Stimulated activated CD4-positive, alpha-beta T cell treated with anti-CD3 and anti-CD28 coated beads, Interleukin-12 subunit alpha, Interleukin-12 subunit beta, amount 100 ng/mL, for 24 hours (primary cell): ENCODE measurements at places on chromosomes 1 and 21.
A peak's percentile ranks its signal among the peaks of the same experiment; 100 is the strongest.

GRCh38 chr1:211935448-211935970 lies 99.8 kb downstream of the INTS7 start:
- peak; percentile 63 for DNase-seq

DNA sequence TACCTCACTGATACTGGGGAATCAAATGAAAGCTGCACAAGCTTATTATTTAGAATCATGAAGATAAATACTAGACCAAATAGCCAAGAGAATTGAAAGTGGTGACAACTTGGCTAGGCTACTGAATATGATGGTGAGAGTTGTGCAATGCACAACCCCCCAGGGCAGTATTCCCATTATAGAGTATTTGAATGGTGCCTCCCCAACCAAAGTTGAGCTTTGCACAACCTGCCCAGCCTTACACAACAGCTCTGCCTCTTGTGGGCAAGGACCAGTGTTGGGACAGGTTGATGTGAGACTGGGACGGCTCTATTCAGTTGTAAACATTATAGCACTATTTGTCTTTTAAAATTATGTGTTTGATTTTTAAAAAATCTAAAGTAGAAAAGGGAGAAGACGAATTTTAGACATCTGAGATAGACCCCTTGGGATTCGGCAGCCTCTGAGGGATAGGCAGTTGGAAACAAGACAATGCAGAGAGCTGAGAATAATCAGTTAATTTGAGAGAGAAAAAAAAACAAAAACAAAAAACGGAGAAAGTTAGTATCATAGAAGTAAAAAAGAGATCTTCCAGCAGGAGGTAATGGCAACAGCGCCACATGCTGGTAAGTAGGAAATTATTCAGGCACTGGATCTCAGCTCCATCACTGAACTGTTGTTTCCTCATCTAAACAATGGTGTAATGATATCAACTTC lies 91.0 kb upstream of the KCNA3 start:
- no peak for DNase-seq

GRCh38 chr1:20322825-20323612 lies 32.3 kb downstream of the VWA5B1 start:
- peak; percentile 16 for DNase-seq

GRCh38 chr1:115173151-115173550 lies 83.8 kb upstream of the TSPAN2 start:
- DNase-seq: no peak

DNA sequence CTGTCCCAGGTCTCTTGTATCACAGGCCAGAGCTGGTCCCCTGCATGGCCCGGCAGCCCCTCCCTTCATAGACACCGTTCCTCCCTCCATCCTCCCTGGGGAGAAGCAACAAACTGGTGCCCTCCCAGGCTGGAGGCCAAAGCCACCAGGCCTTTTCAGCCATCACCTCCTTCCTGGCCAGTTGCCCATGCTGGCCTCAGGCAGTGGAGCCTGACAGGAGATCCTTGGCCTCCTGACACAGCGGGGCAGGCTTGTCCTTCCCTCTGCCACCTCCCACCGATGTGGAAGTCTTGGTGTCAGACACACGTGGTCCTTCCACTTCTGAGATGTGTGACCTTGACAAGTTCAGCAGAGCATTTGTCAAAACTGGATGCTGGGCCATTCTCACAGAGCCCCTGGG lies 206.0 kb downstream of the HIVEP3 start:
- no peak for DNase-seq

- DNase-seq: no peak
Observed at GRCh38 chr1:237032029-237032428, 10.0 kb upstream of the RYR2 start.

DNA sequence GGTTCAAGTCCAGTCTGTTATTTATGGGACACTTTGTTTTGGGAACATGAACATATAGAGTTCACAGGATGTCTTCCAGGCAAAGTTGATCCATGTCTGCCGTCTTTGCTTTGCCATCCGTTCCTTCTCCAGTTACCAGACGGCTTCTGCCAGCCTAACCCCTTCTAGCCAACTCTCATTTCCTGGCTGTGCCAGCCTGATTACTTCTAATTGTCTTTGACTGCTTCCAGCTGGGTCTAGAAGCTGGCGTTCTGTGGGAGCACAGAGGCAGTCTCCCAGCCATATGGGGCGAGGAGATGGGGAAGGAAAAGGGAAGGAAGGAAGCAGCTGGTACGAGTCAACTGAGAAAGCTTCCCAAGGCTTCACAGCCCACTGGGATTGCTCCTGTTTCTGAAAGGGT lies 3.1 kb upstream of the HUNK start:
- DNase-seq: no peak

GRCh38 chr1:2925291-2925690 lies 96.0 kb upstream of the ACTRT2 start:
- no peak for DNase-seq

- no peak for DNase-seq
Observed at GRCh38 chr1:11693024-11693590, 1.6 kb downstream of the DRAXIN start.

DNA sequence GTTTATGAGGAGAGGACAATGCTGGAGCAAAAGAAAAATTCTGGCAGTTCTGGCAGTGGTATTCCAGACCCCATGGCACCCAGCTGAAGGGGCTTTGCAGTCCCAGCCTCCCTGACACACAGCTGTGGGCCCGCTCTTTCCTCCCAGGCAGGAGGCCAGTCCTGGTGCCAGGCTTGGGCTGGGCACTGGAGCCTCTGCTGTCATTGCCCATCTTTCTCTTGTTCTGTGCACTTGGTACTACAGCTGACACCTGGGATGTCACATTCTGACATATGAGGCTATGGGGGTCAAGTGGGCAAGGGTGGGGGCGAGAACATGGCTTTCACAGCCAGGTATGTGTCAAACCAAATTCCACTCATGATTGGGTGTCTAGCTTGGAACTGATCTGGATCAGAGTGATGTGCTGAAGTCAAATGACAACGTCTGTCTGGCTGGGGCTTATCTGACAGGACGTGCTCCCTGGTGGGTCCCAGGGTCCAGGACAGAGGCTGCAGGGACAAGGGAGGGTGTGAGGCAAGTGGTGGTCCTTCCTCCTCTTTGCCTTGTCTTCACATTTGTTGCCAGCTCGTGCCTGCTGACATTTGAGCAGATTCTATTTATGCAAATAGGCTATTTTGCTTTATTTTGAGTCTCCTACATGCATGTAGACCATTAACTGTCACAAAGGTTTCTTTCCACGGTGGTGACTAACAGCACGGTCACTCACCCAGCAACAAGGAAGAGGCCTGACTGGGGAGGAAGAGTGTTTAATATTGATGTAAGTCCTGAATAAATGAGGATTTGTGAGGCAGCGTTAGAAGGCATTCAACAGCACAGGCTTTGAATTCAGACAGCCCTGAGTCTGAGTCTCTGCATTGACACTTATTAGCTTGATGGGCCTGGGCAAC lies 336.3 kb downstream of the PBX1 start:
- DNase-seq: no peak

DNA sequence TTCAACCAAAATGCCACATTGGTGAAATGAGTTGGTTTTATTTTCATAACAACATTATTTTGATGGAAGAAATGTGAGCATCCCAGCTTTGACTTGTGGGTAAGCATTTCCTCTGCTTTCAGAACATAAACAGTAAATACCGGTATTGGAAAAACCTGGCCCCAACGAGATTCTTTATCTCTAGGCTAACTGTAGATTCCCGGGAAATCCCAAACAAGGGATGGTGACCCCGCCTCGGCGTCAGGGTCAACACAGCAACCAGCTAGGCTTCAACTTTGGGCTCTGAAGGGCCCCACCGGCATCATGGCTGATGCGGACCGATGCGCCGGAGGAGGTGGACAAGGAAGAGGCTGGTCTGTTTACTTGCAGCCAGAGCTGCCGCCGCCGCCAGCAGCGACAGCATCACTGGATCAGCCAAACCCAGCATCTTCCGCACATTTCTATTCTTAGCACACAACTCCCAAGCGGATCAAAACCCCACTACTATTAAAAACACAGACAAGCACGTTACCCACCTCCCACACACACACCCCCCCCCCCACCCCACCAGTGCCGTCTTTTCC lies 1.1 kb downstream of the AKT3 start:
- peak; percentile 10 for DNase-seq

DNA sequence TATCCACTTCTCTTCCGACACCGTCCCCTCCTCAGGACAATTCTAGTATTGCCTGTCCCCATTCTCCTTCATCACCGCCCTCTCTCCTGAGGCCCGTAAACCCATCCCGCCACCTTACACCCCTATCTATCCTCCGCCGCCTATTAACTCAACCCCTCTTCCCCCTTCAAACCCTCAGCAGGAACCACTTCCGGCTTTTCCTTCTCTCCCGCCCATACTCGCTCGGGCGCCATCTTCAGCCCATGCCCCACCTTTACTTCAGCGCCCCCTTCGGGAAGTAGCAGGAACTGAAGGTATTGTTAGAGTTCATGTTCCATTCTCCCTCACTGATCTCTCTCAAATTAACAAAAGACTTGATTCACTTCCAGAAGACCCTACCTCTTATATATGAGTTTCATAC lies 31.6 kb downstream of the VN1R5 start:
- DNase-seq: no peak

DNA sequence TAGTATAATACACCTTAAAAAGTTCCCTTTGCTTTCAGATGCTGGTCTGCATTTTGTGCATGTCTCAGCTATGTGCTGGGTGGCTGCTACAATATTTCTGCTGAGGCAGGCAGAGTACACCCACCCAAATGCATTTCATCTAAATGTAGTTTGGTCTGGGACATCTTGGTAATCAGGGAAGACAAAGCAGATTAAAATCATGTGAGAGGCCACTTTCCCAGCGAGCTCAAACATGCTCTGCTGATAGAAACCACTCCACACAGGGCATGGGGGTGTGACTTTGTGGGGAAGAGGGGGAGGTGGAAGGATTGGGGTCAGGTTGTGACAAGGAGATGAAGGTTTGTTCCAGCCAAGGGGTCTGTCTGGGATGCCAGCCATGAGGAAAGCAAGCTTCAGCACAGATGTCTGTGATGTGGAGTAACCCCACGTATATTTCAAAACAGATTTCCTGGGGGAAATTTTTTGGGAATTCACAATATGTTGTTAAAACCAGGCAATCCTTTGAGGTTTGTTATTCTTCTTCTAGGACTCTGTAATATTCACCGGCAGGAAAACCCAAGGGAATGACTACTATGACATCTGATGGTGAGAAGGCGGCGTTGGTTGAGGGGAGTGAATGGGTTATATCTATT lies 255.1 kb upstream of the FGGY start:
- no peak for DNase-seq

DNA sequence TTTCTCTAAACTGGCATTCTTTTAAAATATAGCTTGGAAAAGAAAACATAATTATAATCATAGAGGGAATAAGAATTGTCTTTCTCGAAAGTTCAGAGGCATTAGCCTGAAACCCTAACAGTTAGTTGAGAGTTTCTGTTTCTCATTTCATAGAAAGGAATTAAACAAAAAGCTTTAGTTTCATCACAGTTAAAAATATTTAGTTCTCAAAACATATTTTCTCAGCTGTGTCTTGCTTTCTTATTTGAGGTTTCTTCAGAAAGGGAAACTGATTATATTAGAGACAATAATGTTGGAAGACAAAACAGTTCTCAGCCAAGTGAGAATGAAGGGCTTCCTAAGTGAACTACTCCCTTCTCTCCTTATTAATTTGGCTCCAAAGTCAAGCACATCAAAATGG lies 75.4 kb upstream of the C1orf105 start:
- no peak for DNase-seq

DNA sequence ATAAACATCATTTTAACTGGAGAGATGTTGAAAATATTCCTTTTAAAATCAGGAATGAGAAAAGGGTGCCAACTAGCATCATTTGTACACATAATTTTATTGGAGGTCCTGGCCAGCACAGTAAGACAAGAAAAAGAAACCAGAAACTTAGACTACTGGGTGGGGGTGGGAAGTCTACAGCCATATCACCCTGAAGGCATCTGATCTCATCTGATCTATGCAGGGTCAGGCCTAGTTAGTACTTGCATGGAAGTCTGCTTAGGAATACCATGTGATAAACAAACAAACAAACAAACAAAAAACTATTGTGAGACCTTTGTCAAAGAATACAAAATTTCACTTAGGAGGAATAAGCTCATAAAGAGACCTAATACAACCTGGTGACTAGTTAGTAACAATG lies 54.2 kb downstream of the EIF2B3 start:
- DNase-seq: no peak

GRCh38 chr1:88540255-88540654 lies 143.8 kb upstream of the PKN2 start:
- DNase-seq: no peak

DNA sequence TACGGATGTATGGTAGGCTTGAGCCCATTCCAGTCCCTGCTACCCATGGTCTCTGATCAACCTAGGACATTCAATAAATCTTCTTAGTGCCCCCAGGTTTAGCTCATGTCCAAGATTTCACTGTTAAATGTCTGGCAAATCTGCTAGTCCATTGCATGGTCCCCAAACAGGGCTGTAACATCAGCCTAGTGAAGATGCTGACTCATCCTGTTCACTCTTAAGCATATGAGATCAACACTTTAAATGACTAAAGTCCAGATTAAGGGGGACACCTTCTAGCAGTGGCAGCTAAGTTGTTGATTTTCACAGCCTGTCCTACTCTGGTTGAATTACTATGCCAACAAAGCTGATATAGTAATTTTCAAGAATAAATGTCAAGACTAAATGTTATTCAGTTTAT lies 46.5 kb upstream of the NUF2 start:
- DNase-seq: no peak

- no peak for DNase-seq
Observed at GRCh38 chr1:205917466-205918238, 25.6 kb downstream of the SLC26A9 start.

DNA sequence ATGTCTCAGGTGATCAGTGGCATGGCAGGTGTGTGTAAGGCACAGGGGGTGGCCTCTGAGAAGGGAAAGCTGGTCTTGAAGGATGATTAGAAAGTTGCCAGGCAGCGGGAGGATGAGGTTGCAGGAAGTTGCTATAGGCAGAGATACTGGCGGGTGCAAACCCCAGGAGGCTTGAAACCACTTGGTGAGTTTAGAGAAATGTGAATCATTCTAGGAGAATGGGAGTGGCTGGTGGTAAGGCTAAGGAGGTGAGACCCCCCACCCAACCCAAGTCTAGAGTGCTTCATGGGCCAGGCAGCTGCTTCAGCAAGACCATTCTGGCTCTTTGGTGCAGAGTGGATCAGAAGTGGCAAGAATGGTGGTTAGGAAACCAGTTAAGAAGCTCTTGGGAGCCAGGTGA lies 9.0 kb downstream of the SH2D2A start:
- DNase-seq: no peak

- DNase-seq: no peak
Observed at GRCh38 chr1:109379422-109379821, 18.3 kb downstream of the SORT1 start.

- no peak for DNase-seq
Observed at GRCh38 chr21:17903029-17903806, 84.1 kb upstream of the C21orf91 start.

- no peak for DNase-seq
Observed at GRCh38 chr1:157042846-157043245, 2.7 kb downstream of the ARHGEF11 start.

GRCh38 chr1:36796733-36797132 lies 237.6 kb downstream of the GRIK3 start:
- no peak for DNase-seq
